ENCODE measurements at places on chromosomes 5 and 9.

- DNase-seq = peak; percentile 10
These were observed 86.2 kb downstream of the PTPN3 start for GRCh38 chr9:109411798-109412352.

DNA sequence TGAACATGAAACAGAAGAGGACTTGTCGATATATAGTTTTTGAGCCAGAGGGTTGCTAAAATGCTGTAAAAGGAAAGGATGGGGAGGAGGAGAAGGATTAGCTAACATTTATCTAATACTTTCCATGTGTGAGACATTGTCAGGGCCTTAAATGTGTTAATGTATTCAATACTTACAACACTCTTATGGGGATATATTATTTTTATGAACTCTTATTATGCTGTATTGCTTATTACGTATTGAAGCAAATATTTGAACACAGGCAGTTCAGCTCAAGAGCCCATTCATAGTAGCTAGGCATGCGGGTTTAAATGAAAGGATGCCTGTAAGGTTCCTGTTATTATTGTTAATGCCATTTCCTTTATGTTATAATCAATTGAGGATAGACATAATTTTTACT, 391.5 kb downstream of the CCDC171 start:
- DNase-seq = peak; percentile 42

DNA sequence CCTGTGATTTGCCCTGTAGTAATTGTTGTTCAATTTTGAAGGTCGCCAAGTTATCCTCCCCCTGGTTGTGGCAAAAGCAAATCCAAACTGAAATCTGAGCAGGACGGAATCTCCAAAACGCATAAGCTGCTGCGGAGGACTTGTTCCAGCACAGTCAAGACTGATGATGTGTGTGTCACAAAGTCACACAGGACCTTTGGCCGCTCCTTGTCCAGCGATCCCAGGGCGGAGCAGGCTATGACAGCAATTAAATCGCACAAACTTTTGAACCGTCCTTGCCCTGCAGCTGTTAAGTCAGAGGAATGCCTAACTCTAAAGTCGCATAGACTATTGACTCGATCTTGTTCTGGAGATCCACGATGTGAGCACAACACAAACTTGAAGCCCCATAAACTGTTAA, 128.4 kb downstream of the PARP8 start:
- no peak for DNase-seq

DNA sequence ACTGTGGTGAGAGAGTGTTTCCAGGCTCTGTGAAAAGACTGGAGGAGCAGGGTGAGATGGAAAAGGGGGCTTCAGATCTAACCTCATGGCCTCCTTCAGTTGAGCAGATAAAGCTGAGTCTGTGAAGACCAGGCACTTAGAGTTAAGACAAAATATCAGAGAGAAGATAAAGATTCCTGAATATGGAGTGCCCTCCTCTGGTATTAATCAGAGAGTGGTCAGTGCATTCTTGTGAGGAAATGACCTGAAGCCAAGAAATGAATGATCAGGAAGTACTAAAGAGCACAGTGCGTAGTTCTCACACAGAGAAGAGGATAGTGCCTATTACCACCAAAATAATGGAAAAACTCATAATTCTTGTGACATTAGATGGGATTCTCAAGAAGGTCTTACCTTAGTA, 1417.0 kb upstream of the ACO1 start:
- no peak for DNase-seq

DNA sequence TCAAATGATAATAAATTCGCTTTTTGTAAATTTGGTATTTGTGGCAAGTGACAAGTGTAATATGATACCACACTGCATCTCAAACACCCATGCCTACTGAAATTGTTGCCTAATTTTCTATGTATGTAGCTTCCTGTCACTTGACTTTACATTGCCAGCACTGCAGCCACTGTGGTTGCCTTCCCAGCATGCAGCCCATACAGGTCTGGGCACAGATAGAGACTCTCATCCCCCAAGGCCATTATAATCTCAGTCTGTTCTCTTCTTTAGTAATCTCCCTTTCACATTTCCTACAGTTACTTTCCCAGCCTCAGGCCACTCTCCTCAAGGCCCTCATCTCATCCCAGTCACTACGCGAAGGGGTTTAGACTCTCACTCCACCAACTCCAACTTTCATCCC, 1200.6 kb downstream of the PTPRD start:
- no peak for DNase-seq

DNA sequence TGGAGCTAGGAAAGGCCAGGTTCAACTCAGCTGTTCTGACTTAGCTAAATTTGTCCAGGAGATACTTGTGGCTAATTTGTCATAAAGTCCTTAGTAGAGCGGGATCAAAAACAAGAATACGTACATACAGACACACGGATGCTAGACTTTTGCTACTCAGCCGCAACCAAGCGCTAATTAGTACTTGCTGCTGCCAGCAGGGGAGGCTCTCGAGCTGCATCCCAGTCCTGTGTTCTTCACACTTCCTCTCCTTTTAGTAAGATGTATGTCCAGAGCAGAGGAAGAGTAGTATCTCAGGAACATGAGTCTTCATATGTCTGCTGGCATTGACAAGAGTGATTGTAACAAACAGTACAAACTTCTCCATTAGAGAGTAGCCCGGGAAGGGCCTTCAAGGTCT, 58.3 kb downstream of the CYFIP2 start:
- DNase-seq = no peak

- DNase-seq = peak; percentile 54
These were observed 626 bp upstream of the FST start for GRCh38 chr5:53479590-53480415.

- peak; percentile 54 for DNase-seq
These were observed 30.3 kb downstream of the FGF1 start for GRCh38 chr5:142655339-142656267.

DNA sequence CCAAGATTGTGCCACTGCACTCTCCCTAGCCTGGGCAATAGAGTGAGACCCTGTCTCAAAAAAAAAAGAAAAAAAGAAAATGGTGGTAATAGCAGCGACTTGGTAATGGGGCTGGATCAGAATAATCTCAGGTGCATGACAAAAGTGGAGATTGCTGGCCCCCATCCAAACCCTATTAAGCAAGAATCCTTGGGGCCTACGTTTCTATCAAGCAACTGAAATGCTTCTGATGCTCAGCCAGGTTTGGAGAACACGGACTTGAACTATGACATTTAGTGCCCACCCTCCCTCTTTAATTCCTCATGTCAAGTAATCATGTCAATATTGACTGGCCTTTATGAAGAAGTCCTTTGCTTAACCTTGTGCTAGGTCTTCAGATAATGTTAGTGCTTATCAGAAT, 6.6 kb downstream of the C5orf52 start:
- no peak for DNase-seq

GRCh38 chr9:133553973-133554713, 19.6 kb downstream of the ADAMTSL2 start:
- DNase-seq = no peak

DNA sequence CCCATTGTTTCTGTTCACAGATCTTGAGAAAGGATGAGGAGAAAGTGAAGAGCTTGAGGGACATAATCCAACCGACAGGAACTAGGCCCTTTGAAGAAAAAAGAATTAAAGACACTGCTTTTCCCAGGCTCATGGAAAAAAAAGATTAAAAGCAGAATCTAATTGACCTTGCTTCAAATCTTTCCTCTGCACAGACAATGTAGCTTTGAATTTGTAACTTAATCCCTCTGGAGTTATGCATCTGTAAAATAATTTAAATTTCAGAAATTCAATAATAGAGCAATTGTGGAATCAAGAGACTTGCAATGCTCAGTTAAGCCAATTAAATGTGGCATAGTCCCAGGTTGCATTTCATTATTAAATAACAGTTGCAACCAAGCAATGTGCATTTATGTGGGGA, 64.6 kb downstream of the SVEP1 start:
- no peak for DNase-seq

DNA sequence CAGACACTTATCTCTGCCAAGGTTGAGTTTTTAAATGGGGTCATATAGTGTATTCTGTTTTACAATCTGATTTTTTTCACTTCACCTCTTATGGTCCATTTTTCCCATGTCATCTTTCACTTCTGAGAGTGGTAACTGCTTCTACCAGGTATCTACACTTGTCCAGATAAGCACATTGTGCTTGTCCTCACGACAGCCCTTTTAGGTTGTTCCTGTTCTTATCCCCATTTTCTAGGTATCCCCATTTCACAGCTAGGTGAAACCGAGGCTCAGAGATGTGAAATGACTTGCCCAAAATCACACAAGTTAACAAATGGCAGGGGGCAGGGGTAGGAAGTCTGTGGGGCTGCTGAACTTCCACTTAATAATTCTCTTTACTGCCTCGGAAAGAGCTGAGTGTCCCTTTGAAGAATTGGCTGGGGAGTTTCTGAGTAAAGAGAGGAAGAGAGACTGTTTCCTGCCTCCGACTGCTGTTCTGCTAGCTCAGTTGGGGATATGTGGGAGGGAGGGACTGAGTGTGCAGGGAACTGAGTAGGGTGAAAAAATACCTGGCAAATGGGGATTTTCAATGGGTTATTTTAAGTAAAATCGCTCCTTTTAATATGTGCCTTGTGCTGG, 255.4 kb downstream of the GRIA1 start:
- no peak for DNase-seq

DNA sequence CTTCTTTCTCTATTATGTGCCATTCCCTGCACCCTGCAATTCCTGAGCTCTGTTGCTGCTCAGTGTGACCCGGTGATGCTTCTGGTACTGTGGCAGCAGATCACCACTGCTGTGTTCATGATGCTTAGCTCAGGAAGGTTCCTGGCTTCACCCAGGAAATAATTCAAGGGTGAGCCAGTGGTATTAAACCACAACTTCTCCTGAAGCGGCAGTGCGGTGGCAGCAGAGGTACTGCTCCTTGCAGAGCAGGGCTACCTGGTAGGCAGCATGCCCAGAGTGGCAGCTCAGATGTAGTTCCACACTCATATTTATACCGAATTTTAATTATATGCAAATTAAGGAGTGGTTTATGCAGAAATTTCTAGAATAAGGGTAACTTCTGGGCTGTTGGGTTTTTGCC, 213.8 kb upstream of the ZNF608 start:
- no peak for DNase-seq

DNA sequence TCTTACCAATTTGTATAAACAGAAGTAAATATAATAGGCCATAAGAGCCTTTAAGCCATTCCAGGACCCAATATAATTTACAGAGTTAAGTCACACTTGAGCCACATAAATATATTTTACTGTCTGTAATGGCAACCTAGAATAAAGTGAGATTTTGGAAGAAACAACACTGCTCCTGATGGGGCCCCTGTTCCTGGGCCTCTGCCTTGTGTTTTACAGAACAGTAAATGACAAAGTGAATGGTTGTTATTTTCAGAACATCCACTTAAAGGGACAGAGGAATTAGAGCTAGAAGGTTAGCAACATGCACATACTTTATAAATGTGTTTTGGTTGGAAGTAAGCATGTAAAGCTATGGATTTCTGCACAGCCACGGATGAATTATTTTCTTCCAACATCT, 3.6 kb downstream of the PTGER4 start:
- DNase-seq = no peak

DNA sequence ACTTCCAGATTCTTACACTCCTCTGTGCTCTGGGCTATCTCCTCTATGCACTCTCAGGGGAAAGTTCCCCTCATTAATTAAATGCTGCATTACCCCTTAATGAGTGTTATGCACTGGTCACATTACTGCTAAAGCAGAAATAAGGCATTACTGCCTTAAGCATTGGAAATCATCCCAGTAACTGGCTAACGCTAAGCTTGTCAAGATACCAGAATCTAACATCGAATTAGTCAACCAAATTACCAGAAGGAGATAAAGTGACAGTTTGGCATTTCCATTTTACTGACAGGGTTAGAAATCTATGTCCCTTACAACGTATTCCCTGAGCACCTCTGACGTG, 69.5 kb upstream of the FAM169A start:
- no peak for DNase-seq

DNA sequence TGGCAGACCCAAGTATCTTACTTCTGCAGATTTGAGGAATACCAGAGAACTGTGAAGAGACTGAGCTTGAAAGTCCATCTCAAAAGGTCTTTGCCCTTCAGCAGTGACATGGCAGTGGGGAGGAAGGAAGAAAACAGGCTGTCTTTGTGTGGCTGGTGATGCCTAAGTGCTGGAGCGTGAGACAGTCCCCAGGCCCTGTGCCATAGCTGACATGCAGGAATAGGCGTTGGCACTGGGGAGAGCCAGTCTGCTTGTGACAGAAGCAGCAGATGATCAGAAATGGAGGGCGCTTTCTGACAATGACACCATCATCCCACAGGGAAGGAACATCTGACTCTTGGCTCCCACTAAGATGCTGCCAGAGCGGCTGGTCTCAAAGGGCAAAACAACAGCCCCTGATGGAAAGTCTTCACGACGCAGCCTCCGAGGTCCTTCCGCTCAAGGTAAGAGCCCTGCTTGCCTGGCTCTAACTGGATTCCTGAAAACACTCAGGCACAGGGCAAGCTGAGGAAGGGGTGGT, 15.5 kb upstream of the GLRX start:
- no peak for DNase-seq

DNA sequence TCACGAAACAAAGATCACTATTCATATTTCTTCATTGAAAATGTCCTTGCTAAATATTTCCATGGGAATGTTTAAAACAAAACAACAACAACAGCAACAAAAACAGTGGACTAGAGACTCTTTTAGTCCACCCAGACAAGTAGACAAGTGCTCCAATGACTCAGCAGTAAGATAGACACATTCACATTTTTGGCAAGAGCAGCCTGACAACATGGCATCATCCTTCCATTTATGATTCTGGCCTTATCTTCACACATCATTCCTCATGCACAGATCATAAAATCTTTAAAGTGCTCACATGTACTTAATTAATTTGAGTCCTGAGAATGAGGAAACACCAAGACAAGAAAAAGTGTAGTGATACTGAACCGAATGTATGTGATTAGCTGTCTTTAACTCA, 132.6 kb upstream of the PDE4D start:
- peak; percentile 68 for DNase-seq

Data from fibroblast of skin of left biceps (primary cell).